LHCN-M2 (cell line): ENCODE measurements at places on chromosomes 3 and 15. TPM values are rescaled to one million over a fixed set of nuclear protein-coding genes. Genes with fewer than 3 reads are reported as not detected.

The FEZF2 gene
- not detected in 2 replicates for total RNA-seq

The BTD gene
- 33.0 and 40.5 TPM in 2 replicates for total RNA-seq

The PPP1R14D gene
- not detected in 2 replicates for total RNA-seq

The FBXO40 gene
- total RNA-seq, result not detected in 2 replicates

The C2CD4B gene
- total RNA-seq, result not detected in 2 replicates

The NDUFB5 gene
- total RNA-seq, result 110 and 117 TPM in 2 replicates

The FBXL2 gene
- total RNA-seq, result 21.9 and 27.8 TPM in 2 replicates

The MITF gene
- 5.4 and 7.1 TPM in 2 replicates for total RNA-seq

The SNTN gene
- total RNA-seq, result not detected in 2 replicates

The TP63 gene
- total RNA-seq, result 0.06 and 0.34 TPM in 2 replicates

The SNURF gene
- total RNA-seq, result 5.4 and 7.5 TPM in 2 replicates

The ZNF660 gene
- 2.9 and 4.0 TPM in 2 replicates for total RNA-seq

The CCDC13 gene
- total RNA-seq, result 0.57 and 0.77 TPM in 2 replicates

The ARL14 gene
- total RNA-seq, result not detected in 2 replicates

The C3orf70 gene
- total RNA-seq, result 0.06 TPM in 2 replicates

The CFAP100 gene
- not detected in 2 replicates for total RNA-seq
